ENCODE measurements at places on chromosomes 16 and 17.

GRCh38 chr17:81154961-81155360 is 10.3 kb upstream of the PVALEF start:
- no peak for DNase-seq

DNA sequence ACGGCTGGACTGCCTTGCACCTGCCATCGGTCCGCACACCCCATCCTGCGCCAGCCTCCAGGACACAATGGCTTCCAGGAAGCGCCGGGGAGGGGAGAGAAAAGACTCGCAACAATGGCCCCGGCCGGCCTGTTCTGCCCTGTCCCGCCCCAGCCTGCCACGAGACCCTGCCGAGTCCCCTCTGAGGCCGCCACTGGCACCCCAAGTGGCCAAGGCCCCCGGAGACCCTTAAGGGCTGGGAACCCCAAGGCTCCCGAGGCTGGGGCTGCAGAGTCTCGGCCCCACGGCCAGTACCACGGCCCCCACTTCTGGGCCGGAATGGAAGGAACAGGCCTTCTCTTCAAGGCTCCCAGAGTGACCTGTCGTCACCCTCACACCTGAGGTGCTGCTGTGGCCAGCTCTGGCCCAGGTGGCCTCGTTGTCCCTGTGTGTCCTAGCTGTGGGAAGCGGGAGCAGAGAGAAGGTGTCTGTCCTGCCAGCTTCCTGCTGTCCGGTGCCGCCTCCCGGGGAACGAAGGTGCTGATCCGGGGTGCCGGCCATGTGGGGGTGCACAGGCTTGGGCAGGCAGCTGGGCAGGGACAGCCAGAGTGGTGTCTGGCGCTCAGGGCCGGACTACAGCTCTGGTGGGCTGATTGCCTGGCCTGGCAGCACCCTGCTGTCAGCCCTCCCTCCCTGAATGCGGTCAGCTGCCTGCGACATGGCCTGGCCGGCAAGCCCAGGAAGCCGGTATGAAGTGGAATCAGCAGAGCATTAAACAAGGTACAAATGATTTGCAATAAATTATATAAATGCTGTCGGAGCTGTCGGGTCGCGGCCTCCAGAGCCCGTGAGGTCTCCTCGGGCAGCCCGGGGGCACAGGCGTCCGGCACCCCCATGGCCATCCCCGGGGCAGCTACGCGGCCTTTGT is 8.2 kb upstream of the CACNA1H start:
- no peak for DNase-seq

DNA sequence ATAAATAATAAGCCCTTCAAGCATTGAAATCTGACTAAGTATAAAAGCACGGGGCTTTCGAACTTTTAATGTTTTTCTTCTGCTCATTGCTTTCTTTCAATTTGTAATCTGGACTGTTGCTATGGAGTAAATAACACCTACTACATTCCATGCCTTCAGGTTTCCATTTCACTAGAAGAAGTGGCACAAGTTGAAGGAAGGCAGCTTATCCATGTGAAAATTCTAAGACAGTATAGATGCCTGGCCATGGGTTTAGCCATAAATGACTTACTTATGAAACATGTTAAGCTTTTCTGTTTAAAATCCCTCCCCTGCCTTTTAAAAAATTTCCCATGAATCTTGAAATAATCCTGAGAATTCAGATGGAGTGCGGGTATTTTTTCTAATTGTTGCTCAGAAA is 30.6 kb downstream of the KCNJ16 start:
- DNase-seq = no peak

- no peak for DNase-seq
Observed at GRCh38 chr16:19499481-19499880, 22.4 kb downstream of the GDE1 start.

DNA sequence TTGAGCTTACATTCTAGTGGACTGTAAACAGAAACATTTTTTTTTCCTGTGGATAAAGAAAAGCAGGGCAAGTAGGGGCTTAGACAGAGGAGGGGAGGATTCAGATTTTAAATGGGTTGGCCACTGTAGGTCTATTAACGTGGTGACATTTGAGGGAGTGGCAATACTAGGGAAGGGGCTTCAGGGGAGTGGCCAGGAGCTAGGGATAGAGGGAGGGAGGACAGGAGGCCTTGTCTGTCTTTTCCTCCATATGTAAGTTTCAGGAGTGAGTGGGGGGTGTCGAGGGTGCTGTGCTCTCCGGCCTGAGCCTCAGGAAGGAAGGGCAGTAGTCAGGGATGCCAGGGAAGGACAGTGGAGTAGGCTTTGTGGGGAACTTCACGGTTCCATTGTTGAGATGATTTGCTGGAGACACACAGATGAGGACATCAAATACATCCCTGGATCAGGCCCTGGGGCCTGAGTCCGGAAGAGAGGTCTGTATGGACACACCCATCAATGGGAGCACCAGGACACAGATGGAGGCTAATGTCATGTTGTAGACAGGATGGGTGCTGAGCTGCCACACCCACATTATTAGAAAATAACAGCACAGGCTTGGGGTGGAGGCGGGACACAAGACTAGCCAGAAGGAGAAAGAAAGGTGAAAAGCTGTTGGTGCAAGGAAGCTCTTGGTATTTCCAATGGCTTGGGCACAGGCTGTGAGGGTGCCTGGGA is 6.5 kb upstream of the HBM start:
- DNase-seq = no peak

DNA sequence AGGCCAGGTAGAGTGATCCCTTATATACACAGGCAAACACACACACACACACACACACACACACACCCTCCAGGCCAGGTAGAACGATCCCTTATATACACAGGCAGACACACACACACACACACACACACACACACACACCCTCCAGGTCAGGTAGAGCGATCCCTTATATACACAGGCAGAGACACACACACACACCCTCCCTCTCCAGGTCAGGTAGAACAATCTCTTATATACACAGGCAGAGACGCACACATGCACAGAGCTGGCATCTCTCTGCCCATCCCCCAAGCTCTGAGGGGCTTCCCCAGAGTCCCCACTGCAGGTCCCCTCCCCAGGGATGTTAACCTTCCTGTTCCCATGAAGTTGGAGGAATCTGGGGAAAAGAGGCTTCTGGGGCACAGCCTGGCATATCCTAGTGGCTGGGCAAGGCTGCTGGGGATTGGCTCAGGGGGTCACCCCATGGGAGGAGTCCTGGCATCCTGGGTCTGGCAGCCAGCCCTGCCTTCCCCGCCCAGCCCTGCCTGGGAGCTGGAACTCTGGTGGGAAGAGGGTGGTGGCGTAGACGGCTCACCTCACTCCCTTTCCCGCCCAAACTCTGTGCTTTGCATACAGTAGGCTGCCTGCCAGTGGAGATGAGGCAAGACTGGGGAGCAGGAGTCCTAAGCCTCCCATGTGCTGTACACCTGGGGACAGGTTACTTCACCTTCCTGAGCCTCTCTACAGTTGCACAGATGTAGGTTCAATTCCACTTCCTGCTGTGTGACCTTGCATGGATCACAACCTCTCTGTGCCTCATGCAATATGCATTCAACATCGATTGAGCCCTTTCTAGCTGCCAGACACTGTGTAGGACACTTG is 41.8 kb downstream of the TEKT5 start:
- DNase-seq = no peak

DNA sequence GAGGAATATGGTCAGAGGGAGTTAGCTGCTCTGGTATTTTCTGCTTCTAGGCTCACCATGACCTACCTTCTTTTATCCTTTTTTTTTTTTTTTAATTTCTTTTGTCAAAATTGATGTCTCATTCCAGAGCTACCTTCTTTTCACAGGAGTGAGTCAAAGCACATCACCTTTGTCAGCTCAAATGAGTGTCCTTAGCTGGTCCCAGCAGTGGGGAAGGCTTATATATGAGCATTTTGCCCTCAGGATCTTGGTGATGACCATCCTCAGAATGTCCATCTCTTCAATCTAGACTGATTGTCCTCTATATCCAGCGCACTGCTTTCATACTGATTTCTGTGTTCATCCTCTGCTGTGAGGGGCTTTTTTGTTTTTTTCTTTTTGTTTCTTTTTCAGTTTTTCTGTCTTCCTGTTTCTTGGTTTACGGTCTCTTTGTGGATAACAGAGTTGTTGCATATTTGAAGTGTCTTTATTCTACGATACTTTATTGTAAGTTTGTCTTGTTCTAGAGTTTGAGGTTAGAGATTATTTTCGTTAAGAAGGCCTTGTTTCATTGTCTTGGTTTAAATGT is 24.9 kb downstream of the CBFB start:
- DNase-seq = no peak

GRCh38 chr17:74953134-74953687 is 17.5 kb downstream of the OTOP3 start:
- DNase-seq = no peak

DNA sequence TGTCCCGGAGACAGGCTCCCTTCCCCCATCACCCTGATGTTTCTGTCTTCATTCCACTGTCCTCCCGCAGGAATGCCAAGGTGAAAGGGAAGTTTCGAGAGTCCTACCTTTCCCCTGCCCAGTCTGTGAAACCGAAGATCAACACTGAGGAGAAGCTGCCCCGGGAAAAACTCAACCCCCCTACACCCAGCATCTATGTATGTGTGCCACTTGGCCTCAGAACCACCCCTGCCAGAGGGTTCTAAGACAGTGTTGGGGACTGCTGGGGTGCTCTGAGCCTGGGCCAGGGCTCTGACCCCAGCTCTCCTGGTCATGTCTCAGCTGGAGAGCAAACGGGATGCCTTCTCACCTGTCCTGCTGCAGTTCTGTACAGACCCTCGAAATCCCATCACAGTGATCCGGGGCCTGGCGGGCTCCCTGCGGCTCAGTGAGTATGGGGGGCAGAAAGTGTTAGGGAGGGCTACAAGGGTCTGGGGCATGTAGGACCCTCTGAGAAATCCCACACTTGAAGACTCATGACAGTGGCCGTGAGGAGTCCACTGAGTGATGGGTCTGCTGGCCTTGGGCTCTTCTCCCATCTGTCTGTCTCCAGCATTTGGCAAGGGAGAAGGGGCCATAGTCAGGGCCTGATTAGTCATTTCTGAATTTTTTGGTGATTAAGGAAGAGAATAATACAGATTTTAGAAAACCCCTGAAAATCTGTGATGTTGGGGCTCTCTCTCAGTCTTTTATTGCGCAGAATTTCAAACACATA is 4.9 kb upstream of the TMEM88 start:
- peak; percentile 42 for DNase-seq

- no peak for DNase-seq
Observed at GRCh38 chr17:63598281-63598680, 2.4 kb upstream of the TACO1 start.

DNA sequence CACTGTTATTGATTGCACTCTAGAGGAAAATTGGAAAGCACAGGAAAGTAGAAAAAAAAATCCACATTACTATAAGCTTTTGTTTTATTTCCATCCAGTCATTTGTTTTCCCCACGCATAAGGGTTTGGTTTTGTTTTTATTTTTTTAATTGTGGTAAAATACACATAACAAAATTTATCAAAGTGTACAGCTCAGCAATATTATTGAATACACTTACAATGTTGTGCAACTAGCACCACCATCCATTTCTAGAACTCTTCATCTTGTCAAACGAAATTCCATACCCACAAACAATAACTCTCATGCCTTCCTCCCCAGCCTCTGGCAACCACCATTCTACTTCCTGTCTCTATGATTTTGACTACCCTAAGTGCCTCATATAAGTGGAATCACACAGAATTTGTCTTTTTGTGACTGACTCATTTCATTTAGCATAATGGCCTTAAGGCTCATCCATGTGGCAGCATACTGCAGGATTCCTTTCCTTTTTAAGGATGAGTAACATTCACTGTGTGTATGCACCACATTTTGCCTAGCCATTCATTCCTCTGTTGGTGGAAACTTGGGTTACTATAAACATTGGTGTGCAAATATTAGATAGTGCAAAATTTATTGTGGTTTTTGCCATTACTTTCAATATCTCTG is 11.1 kb downstream of the SPPL2C start:
- no peak for DNase-seq

DNA sequence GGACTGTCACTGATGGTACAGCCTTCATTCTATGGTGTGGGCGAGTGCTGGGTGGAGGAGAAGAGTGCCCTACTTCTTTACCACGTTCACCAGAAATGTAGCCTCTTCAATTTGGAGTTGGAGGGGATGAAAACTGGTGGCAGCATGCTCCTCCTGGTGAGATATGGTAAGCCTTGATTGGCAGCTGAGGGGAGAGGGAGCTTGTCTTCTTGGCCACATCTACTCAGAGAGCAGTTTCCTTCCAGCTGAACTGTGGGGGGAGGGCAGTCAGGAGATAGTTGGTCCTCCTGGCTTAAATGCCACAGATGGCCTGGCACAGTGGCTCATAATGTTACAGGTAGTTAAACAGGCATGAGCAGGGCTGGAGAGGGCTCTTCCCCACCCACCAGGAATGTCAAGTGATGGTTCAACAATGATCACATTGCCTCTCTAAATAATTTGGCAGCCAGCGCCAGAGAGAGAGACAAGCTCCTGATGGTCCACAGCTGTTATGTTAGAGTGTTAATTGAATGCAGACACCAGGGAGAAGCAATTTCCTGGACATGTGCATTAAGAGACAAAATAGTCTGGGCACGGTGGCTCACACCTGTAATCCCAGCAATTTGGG is 9.0 kb upstream of the MAPK3 start:
- no peak for DNase-seq

GRCh38 chr17:56593086-56593645 is 333 bp upstream of the NOG start:
- DNase-seq = peak; percentile 76

- DNase-seq = no peak
Observed at GRCh38 chr17:62112229-62112628, 47.2 kb upstream of the MED13 start.

- no peak for DNase-seq
Observed at GRCh38 chr16:55566432-55567175, at the start of gene CAPNS2. Gene CAPNS2 (plus strand): TSS chr16:55566684. CDS start chr16:55566757, 73 bp downstream.

GRCh38 chr16:53744449-53744848 is 40.5 kb downstream of the FTO start:
- no peak for DNase-seq

DNA sequence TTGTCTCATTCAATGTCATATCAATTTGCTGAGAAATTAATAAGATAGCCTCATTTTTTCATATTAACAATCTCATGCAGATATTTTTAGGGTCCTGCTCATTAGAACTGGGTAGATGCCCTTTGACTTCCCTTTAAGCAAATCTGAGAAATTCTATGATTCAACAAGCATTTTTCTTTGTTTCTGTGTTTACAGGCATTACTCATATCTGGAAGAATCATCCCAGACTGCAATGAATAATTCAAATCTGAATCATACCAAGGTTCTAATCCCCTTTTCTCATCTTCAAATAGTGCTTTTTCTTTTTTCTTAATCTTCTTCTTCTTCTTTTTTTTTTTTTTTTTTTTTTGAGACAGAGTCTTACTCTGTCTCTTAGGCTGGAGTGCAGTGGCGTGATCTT is 69.2 kb upstream of the KIFC3 start:
- no peak for DNase-seq

- no peak for DNase-seq
Observed at GRCh38 chr17:50665838-50666237, 31.2 kb downstream of the ABCC3 start.

GRCh38 chr16:53515259-53515658 is 12.2 kb upstream of the AKTIP start:
- no peak for DNase-seq

- DNase-seq = no peak
Observed at GRCh38 chr17:50469208-50469605, 527 bp upstream of the CHAD start.

- no peak for DNase-seq
Observed at GRCh38 chr16:83774066-83774465, 33.7 kb upstream of the HSBP1 start.

GRCh38 chr16:68860978-68861892 is 17.9 kb downstream of the TANGO6 start:
- DNase-seq = no peak

GRCh38 chr16:9469512-9469911 is 378.1 kb downstream of the HAPSTR1 start:
- no peak for DNase-seq
